ENCODE measurements at places on chromosomes 4 and X.

DNA sequence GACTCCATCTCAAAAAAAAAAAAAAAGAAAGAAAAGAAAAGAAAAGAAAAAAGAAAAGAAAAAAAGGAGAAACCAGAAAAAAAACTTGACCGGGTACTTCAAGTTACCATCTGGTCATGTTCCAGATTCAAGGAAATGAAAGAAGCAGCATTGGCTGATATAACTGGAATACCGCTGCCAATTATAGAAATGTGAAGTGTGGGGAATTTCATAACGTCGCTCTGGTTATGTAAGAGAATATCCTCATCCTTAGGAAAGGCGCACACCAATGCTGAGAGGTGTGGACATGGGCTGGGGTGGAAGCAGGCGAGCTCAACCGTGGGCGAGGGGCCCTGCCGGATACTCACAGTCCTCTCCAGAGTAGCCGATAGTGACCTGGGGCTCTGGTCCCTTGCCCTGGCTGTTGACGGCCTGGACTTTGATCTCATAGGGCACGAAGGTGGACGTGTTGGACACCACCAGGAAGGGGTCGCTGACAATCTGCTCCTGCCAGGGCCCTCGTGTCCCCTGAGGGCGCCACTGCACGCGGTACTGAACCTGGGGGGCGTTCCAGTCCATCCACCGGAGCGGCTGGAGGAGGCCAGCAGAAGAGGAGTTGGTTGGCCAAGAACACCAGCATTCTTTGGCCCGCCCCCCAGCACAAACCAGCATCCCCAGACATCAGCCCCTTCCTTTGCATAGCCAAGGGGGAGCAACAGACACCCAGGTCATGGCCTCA is 19.5 kb downstream of the L1CAM start:
- DNase-seq, result no peak

DNA sequence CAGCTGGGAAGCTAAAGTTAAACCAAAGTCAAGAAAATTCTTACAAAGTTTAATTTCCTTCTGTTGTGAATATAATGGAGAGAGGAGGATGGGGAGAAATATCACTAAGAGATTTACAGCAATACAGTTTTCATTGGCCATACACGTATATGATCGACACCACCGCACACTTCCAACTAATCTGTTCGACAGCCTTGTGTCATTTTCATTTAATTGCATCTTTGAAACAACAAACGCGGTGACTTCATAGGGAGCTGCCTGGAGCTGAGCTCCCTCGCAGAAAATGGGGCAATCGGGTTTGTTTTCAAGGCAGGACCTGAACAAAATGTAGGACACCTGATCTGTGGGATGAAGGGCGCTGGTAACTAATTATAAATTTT is 1.3 kb downstream of the PTPN13 start:
- DNase-seq, result no peak

- DNase-seq, result no peak
Measured at GRCh38 chr4:58225460-58225859, 1115.3 kb upstream of the IGFBP7 start.

DNA sequence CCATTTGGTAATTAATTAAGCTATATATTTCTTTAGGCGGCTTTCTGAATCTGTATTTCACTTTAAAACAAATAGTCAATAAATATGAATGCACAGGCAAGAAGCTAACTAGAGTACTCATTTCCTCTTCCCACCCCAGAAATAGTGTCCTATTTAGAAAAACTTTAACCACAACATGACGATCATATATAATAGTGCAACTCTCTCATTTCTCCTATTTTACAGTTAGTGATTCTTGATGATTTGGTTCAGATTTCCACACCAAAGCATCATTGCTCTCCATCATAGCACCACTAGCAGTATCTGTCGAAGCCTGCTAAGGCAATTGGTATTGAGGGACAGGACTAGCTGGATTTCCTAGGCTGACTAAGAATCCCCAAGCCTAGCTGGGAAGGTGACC is 184.0 kb upstream of the GALNTL6 start:
- no peak for DNase-seq

GRCh38 chrX:140500441-140500840 is 4.4 kb downstream of the SOX3 start:
- no peak for DNase-seq

- DNase-seq, result no peak
Measured at GRCh38 chr4:153573881-153574802, 108.0 kb downstream of the TMEM131L start.

DNA sequence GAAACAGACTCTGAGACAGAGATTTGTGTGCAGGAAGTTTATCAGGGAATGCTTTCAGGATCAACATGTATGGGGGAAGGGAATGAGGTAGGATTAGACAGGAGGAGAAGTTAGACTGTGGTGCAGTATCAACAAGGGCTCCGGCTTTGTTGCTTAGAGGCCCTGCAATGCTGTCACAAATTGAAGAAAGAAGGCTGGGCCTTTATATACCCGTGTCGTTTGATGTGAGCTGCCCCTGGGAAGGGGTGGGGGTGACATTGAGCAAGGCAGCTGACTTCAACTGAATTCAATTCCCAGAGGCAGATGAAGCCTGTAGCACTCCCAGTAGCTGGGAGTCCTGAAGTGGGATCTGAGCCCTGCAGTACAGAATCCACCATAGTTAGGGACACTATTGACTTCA is 29.5 kb upstream of the USP9X start:
- no peak for DNase-seq

GRCh38 chr4:107183155-107183774 is 147.2 kb upstream of the DKK2 start:
- DNase-seq, result no peak

DNA sequence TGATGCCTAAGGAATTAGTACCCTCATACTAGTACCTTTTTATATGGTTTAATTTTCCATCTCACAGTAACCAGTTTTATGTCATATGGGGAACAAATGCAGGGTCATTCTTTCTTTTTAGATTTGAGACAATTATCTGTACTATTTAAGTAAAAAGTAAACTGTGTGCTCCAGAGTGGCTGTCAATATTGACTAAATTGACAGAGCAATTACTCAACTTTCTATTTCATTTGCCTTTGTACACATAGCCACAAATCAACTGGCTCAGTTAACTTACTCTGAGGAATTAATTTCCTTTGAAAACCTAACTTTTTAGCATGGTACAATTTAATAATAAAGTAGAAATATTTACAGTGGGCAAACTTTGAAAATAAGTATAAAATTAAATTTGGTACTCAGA is 28.5 kb upstream of the TEX13C start:
- DNase-seq, result no peak

DNA sequence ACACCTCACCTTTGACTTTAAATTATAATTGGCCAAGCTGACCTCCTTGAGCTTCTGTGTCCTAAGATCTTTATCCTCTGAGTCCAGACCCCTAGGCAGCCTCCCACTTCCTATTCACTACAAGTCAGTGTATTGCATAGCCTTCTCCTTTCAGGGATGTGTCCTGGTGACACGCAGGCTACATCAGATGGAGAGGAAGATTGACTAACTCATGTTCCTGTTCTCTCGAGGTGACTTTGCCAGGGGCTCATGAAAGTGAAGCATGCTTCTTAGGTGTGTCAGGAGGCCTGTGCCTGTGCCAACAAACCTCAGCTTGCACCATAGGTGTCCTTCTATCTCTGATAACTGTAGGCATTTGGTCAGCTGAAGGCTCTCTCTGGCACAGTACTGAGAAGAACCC is 195.7 kb upstream of the HS3ST1 start:
- no peak for DNase-seq

DNA sequence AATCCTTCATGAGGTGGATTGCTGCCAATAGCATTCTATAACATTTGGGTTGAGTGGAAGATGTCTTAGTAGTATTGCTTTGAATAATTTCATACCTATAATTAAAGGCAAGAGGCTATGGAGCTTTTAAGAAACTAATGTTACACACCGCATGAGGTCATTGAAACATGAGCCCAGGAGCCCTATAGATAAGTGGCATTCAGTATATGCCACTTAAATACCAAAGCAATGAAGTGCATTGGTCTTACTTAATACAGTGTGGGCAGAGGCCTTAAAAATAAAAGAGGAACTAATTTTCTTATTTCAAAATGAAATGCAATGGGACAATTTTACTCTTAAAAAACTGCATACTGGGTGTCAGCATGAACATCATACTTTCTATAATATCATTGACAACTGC is 47.5 kb downstream of the SPATA18 start:
- no peak for DNase-seq

DNA sequence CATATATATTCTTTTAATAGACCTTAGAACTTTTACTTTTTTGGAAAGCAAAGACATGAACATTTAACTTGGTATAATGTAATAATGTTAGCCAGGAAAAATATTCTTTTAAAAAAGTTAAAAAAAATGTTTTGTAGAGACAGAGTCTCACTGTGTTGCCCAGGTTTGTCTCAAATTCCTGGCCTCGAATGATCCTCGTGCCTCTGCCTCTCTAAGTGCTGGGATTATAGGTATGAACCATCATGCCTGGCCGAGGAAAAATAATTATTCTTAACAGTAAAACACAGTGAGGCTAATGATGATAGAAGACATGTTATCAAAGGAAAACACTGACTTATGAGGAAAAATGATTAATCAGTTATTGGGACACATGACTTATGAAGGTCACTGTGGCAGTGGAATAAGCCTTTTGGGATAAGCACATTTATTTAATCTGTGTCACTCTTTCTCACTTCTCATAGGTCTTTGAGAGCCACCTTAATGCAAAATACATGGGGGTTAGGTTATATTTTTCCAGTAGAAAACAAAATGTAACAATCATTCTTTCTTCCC is 6.0 kb upstream of the BMP2K start:
- DNase-seq, result no peak

DNA sequence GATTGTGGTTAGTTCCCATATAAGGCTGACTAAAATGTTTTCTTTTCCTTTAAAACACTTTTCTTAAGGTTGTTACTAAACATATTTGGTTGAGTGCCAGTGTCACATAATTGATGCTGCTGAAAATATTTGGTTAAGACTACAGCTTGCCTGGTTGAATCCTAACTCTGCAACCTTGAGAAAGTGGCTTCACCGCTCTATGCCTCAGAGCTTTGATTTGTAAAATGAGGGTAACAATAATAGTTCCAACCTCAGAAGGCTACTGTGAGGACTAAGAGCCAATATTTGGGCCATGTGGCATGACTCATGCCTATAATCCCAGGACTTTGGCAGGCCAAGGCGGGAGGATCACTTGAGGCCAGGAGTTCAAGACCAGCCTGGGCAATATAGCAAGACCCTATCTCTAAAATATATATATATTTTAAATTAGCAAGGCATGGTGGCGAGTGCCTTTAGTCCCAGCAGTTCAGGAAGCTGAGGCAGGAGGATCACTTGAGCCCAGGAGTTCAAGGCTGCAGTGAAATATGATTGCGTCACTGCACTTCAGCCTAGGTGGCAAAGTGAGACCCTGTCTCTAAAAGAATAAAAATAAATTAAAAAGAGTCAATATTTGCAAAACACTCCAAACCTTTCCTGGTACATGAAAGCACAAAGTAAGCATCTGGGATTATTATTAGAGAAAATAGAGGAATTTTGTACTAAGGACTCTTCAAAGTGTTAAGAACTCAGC is 7.1 kb upstream of the NEIL3 start:
- no peak for DNase-seq

- no peak for DNase-seq
Measured at GRCh38 chr4:101500742-101501141, 153.4 kb upstream of the PPP3CA start.

DNA sequence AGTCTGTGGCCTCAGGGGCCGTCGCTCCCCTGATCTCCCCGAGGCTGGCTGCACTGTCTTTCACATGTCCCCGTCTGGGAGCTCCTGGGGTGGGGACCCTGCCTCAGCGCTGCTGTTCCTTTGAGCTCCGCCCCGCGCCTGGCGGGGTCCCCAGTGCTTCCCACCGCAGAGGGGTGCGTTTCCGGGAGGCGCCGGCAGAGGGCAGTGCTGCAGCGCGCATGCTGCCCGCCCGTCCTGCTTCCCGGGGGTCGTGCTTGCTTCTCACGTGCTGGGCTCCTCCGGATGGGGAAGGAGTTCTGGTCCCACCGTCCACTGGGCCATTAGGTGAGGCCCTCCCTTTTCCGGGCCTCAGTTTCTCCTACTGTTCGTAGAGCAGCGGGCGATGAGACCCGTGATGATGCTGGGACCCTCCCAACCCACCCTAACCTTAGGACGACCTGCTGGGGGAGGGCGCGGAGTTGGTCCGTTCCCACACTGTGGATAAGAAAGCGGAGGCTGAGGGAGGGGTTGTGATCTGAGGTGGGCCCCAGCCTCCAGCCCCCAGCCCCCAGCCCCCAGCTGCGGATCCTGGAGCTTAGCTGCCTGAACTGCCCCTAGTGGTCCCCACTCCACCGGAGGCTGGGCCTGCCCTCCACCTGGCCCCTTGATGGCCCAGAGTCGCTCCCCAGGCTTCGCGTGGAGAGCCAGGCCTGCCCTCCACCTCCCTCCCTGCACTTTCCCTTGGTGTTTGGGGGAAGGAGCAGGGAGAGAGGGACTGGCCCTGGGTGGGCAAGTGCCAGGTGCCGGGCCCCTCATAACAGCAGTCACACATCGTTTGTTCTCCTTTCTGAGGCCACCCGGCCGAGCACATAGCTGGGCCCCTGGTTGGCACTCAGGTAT is 15.3 kb downstream of the CPZ start:
- DNase-seq, result peak; percentile 7

- DNase-seq, result no peak
Measured at GRCh38 chr4:52915191-52915590, 53.1 kb downstream of the RASL11B start.

DNA sequence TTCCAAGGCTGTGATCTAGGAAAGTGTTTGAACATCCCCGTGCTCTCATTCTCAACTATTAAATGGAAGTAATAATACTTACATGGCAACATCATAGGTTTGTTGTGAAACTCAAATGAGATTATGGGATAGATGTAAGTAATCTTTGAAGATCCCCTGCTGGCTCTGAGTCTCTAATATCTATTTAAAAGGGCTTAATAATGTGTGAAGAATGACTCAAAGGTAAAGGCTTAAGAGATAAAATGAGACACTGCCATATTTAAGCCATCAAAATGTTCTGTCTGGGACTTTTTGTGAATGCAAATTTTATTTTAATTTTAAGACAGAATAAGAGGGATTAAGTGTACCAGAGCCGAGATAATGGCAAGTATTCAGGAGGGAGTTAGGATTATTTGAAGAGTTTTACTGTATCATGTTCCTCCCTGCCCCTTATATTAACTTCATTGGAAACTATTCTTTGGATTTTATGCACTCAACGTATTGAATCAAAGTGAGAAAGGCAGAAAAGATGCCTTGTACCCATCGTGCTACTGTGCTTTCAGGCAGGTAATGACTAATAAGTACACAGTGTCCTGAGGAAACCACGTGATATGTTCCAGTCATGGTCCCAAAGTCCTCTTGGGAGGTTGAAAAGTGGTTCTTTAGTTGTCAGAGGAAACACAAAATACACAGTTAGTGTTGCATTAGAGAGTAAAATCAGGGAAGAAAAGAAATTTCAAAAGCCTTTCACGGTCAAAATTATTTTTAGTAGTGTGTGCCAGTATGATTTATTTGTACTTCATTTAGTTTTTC is 192.4 kb downstream of the RBM46 start:
- DNase-seq, result no peak

DNA sequence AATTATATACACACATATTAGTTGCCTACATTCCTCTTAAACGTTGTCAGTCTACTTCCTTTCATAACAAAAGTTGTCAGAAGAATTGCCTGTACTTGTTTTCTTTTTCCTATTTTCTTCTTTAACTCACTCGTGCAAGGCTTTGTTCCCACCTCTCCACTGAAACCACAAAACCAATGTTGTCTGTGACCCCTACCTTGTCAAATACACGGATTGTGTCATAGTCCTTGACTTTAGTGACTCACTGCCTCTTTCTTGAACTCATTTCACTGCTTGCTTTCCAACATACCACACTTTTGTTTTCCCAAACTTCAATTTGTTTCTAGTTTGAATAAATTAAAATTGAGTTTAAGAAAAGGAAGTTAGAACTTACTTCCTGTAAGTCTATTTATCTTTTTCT is 283.9 kb upstream of the AGA start:
- no peak for DNase-seq

GRCh38 chr4:138772366-138772765 is 243.2 kb upstream of the NOCT start:
- no peak for DNase-seq
